ENCODE measurements at places on chromosomes 7 and 10.
A peak's percentile ranks its signal among the peaks of the same experiment; 100 is the strongest.

DNA sequence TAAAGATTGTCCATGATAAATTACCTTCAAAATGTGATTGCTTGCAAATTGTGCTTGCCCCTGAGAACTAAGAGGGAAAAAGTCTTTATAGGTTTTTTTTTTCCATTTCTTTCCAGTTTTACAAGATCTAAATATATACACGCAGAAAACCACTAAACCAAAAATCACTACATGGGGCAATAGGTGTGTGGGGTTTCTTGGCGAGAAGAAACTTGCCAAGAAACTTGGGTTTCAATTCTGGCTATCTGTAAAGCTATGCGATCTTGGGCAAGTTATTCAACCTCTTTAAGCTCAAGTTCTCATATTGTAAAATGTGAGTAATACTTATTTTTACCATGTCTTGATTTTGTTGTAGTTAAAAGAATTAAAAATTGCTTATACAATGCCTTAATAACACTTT, 17.0 kb downstream of the CUBN start:
- DNase-seq = no peak

DNA sequence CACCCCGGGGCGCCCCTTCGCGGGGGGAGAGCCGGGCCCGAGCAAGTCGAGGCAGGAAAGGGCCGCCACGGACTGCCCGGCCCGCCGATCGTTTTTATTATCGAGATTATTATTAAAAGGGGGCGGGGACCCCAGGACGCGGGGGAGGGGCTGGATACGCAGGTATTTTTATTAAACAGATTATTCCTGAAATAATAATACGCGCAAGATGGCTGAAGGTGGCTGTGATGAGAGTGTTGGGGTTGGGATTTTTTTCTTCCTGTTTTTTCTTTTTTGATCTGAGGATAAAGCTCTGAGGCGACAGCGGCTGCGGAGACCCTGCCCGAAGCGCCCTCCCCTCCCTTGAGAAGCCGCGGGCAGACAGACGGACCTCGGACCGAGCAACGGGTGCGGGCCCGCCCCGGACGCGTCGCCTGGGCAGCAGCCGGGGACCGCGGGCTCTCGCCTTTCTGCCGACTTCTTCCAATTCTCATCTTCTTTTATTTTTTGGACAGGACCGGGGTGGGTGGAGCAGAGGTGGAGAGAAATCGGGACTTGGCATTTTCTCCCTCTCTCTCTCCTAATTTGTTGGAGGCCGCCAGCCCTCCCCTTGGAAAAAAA, 1.4 kb upstream of the TRIM8 start:
- DNase-seq = peak; percentile 47

DNA sequence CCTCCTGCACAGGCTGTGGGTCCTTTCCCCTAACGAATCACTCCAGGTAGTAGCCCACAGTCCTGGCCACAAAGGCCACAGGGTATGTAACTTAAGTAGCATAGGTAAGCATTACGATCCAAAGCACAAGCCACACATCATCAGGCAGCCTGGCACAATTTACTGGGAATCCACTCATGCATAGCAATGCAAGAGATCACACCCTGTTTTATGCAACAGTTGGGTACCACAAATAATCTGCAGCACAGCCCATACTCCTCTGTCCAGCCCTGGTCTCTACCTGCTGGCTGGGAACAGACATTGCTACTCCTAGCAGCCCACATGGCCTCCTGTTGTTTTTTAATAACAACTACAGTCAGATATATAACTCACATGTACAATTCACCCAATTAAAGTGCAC, 34.3 kb downstream of the SRPK2 start:
- no peak for DNase-seq

DNA sequence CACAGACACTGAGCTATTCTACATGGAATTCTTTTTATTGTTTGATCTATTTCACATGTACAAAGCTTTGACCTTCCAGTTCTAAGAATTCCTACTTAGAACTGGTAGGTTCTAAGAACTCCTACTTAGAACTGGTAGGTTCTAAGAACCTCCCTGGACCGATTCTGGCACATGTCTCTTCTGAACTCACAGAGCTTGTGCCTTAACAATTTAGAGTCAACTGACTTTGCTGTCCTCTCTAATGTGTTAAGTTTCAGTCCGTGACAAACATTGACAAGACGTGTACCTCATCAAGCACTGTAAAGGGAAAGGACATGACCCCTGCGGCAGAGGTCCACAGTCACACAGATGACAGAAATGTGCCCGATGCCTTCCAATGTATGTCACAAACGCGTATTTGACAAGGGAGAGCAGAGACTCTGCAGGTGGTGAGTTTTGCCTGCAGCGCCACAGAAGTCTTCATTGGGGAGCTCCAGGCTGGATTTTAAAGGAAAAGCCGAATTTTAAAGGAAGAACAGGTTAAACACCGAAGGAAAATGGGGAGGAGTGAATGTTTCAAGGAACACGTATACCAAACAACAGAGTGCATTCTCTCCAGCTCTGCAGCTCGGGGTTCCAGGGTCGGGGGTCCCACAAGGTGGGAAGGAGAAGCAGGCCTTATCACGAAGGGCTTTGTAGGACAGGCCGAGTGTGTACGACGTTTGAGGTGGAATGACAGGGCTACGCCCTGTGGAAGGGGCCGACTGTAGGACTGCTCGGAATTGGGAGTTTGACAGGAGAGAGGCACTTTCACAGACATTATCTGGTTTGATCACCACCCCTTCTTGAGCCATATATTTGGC, 161.1 kb upstream of the KLF14 start:
- DNase-seq = no peak

- DNase-seq = no peak
These were observed 769.7 kb downstream of the TNS3 start for GRCh38 chr7:46812101-46812675.

DNA sequence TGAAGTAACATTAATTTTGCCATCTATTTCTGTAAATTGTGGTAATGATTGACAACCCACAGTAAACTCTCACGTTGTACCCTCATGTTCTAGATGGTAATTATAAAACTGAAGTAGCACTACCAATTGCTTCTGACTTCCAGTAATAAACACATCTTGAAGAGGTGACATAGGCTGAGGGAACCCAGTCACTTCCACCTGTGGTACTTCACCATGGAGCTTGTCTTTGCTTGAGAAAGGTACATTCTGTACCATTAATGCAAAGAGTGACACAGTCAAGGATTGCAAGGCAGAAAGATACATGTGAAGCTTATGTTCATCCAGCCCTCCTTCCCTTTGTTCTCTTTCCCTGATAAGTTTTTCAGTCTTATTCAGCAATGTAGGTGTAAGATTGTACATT, 11.2 kb downstream of the CAPZA2 start:
- DNase-seq = no peak

- no peak for DNase-seq
These were observed 180.5 kb downstream of the HIBADH start for GRCh38 chr7:27482219-27482618.

- DNase-seq = no peak
These were observed 106.6 kb downstream of the ADAM22 start for GRCh38 chr7:88040694-88041093.

- no peak for DNase-seq
These were observed 113.1 kb upstream of the SEMA3C start for GRCh38 chr7:81031996-81032395.

DNA sequence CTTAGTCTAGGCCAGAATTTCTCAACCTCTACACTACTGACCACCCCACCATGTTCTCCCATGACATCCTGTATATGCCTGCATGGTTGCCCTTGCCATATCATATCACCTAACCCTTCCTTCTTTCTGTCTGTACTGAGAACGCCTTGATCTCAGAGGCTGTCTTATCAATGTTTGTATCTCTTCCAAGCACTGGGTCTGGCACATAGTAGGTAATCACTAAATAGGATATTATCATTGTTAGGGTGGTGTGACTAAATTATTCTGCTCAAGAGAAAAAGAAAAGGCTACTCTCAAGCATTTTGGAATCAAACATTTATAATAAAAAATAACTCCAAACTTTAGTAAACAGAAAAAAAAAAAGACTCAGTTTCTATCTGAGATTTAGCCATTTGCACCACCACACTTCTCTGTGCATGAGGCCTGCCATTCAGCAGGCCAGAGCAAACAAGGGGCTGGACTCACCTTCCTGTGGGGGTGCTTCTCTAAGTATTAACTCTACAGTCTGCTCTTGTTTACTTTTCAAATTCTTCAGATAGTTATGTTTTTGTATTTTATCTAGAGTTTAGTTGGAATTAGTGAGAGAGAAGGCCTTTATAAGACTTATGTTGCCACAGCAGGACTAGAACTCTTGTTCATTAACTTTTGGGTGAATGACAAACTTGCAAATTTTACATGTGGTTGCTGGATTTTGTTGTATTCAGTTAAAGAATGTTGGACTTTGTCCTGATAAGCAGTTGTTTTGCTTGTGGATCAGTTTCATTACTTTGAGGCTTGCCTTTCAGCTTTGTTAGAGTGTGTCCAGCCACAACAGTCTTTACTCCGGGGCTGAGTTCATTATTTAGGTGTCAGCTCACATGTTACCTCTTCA, 5.4 kb downstream of the AGBL3 start:
- no peak for DNase-seq

DNA sequence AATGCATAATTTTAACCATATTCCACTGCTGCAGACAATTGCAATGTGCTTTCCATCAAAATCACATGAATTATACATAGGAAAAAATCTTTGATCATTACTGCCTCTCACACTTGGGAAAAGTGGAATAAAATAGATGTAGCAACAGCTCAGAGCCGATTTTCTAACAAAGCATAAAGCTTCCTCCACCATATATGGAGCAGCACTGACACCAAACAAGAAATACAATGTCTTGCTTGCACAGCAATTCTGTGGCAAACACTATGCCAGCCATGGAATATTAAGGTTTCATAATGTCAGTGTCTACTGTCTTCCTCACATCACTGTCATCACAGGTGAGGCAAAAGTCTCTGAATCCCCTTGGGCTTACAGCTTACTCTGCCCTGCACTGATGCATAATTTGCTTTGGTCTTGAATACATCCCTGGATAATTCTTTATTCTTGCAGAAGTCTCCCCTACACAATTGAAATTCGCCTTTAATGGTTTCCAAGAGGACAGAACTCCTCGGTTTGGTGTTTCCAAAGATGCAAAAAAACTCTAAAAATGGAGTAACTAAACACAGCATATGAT, 198.5 kb downstream of the CACNA2D1 start:
- no peak for DNase-seq

DNA sequence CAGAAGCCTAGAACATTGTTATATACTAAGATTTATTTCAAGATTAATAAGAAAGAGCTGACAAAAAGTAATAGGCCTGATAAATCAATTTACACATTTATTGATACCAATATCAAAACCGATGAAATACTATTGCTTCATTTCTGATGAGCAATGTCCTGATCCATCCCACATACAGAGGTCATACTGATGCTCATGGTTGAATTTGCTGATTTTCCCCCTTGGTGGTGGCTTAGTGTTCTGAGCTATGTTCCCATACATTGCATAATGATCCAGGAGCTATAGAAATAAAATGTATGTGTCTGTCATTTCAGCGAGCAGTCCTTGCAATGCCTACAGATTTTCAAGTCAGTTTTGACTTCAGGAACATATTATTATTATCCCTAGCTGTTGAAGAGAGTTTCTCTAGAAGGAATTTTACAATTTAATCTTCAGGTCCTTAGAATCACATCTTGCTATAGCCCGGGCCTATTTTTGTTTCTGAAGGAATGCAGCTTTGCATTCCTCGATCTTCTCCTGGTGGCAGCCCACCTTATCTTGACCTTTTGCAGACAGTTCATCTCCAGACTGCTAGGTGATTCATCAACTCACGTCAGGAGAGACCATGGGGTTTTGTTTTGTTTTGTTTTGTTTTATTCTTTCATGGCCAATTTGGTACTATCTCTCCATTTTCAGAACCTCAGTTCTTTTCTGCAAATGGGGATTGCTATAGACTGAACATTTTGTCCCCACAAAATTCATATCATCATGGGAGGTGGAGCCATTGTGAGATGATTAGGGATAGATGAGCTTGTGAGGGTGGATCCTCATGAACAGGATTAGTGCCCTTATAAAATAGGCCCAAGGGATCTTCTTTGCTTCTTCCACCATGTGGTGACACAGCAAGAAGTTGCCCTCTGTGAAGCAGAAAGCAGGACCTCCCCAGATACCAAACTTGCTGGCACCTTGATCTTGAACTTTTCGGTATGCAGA, 465.6 kb upstream of the IGFBP3 start:
- no peak for DNase-seq

DNA sequence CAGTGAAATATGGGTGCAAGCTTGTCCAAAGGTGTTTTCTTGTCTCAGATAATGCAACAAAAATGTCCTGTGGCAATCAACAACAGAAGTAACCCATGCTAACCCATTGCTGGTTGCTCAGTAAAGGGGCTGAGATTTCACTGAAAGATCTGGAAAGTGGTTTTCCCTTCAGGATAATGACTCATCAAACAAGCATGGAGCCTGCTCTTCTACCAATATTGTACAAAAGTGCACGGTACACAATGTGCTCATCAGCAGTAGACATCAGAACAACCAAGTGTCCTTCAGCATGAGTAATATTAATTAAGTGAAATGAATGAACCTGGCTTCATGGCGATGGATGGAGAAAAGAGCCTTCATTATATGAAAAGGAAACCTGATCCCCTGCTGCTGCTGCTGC, 287.1 kb upstream of the NEBL start:
- no peak for DNase-seq

- DNase-seq = no peak
These were observed 428.4 kb downstream of the GFRA1 start for GRCh38 chr10:115844591-115844990.

DNA sequence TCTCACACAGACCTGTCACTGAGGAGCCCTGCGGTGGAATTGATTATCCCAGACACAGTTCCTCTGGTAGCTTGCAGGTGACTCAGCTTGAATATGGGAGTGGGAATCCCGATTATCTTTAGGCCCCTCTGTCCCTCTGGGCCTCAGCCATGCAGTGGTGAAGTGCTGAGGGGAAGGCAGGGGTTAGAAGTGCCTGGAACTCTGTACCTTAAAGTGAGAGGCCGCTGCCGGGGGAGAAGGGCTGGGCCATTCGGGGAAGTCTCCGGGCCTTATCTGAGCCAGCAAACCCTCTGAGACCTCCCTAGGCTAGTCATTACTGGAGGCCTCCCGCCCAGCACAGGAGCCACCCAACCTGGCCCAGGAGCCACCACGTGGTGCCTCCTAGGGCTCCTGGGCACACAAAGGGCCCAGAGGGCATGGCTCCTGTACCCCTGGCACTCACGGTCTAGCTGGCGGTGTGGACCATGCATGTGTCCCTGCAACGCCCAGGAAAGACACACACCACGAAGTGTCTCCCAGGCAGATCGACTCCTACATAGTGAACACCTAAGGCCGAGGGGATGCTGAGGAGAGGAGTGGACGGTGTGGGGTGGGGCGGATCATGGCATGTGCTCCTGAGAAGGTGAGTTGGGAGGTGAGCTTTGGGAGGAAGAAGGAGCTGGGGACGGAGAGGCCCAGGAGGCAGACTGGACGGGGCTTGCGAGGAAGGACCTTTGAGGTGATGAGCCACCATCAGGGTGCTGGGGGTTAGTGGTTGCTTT, 56.2 kb downstream of the HK1 start:
- DNase-seq = no peak

- DNase-seq = peak; percentile 76
These were observed 94.9 kb downstream of the LYZL2 start for GRCh38 chr10:30534465-30535144.

DNA sequence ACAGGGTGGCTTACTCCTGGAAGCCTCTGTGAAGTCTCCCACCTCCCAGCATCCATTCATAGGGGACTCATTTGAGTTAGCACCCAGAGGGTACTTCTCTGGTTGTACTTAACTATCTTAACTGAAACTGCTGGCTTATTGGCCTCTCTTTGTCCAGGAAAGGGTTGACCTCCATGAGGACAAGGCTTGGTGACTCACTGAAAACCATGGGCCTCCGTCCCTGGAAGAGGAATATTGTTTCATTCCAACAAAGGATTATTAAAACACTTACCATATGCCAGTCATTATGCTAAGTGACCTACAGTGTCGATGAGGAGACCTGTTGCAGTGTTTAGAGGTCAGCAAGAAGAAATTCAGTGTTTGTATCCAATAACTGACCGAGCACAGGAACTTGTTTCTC, 175.9 kb downstream of the PLPP4 start:
- no peak for DNase-seq

Measured in DND-41 (cell line).